Colonic mucosa (tissue), 4 donors: ENCODE measurements at places on chromosomes 2 and 18. TPM values are rescaled to one million over a fixed set of nuclear protein-coding genes. Genes with fewer than 3 reads are reported as not detected.

GRCh38 chr2:237614151-237614720 is 13.2 kb upstream of the LRRFIP1 start:
- no peak for DNase-seq

GRCh38 chr2:4995466-4995865 is 696.7 kb upstream of the SOX11 start:
- no peak for DNase-seq

- no peak for DNase-seq
Measured at GRCh38 chr2:219633276-219634065, 6.0 kb downstream of the SLC4A3 start.

- no peak for DNase-seq
Measured at GRCh38 chr2:126385983-126386382, 270.0 kb upstream of the GYPC start.

DNA sequence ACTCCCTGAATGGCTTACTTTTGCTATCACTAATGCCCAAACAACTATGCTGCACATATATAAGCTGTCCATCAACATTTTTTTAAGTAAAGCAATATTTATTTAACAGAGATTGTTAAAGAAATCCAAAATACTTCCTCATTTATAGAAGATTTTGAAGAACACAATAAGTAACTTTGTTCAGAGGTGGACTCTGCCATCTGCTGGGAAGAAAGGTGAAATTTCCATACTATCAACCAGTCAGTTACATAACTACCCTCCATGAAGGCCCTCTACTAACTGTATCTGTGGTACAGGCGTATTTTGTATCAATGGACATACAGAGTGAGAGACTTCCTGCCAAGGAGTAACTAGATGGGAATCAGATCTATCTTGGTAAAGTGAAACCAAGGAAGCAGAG is 106.0 kb downstream of the DTNB start:
- DNase-seq = no peak

DNA sequence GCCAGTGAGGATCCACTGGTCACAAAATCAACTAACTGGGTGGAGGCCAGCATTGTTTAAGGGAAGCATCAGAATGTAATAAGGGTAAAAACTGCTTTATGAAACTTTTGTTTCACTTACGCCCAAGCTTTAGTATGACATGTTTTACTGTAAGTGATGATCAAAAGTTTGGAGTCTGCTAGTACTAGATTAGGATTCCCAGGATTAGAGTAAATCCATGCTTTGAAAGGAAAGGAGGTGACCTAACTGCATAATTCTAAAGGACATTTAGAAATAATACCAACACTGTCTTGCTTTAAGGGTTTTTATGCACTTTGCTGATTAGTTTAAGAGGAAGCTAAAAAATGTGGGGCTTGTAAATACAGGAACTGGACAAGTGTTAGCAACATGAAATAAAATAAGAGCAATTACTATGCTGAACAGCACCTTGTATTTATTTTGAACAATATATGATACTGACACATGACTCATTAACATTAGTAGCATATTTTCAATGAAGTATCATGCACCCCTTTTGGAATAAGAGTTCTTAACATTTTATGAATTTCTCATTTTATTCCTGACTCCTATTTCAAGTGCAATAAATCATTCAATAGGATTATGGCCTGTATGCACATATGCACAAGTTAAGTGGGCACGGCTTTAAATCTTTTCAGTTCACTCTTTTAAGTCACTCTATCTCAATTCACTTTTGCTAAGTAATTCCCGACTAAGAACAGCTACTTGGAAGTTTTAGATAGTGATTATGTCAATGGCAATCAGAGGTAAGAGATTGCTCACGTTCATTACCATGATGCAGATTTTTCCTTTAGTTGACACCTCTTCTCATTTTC is 62.5 kb downstream of the STK39 start:
- DNase-seq = no peak

DNA sequence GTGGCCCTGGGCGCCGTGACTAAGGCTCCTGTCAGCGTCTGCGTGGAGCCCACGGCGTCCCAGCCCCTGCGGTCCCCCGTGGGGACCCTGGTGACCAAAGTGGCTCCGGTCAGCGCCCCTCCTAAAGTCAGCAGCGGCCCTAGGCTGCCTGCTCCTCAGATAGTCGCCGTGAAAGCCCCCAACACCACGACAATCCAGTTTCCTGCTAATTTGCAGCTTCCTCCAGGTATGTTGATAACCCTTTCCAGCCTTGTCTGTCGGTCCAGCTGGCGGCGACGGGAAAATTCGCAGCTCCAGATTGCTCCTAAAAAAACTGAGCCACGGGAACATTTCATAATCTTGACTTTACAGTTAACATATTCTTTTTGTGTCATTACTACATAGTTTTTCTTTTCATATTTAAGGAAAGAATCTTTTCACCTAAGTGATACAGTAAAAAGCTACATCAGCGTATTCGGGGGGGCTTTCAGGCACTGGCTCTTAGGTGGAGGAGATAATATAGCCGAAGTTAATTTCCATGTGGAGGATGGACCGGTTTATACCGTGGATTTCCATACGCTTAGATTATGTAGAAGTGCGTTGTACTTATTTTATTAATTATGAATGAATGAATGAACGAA is 916 bp downstream of the TAF4B start:
- peak; percentile 33 for DNase-seq

GRCh38 chr2:86028766-86029381 is 76.8 kb downstream of the POLR1A start:
- DNase-seq = no peak

DNA sequence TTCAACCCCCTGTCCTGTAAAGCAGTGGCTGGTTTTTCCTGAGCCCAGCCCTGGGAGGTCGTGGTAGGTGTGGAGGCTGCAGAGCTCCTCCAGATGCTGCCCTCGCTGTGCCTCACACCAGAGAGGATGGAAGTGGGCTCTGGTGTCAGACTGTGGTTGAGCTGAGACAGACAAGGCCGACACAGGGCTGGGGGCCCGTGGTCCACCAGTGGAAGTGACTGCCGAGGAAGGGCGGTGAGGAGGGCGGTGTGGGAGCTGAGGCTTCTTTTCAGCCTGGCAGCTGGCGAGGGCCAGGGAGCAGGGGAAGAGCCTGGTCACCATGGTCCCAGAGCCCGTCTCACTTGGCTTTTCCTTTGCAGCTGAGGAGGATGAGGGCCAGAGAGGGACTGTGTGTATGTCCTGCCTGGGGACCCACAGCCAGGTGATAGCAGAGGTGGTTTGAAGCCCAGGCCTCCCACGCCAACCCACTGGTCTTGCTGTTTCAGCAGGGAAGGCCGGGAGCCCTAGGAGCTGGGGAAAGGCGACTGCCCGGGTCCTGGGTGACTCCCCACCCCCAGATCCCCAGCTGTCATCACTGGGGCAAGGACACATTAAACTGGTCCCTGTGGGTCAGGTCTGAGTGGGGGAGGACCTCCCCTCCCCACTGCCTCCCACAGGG is 8.5 kb downstream of the SFTPB start:
- DNase-seq = no peak

- no peak for DNase-seq
Measured at GRCh38 chr18:44818668-44819403, 138.1 kb downstream of the SETBP1 start.

- peak; percentile 46 for DNase-seq
Measured at GRCh38 chr18:58669731-58670378, 1.4 kb upstream of the MALT1 start.

DNA sequence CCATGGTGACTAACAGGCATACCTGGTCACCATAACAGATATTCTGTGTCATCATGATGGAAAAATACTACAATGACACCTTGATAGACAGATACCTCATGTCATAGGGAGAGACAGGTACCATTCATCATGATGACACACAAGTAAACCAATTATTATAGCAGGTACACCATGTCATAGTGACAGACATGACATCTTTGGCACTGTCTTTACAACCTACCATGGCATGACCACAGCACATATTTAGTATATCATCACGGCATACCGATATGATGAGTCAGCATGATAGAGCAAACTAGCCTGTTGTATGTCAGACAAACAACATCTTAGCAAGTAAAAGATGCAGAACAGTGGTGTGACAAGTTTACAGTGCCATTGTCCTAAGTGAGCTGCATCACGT is 101.3 kb upstream of the KLHL29 start:
- no peak for DNase-seq

GRCh38 chr2:239324456-239324855 is 76.4 kb downstream of the HDAC4 start:
- no peak for DNase-seq

DNA sequence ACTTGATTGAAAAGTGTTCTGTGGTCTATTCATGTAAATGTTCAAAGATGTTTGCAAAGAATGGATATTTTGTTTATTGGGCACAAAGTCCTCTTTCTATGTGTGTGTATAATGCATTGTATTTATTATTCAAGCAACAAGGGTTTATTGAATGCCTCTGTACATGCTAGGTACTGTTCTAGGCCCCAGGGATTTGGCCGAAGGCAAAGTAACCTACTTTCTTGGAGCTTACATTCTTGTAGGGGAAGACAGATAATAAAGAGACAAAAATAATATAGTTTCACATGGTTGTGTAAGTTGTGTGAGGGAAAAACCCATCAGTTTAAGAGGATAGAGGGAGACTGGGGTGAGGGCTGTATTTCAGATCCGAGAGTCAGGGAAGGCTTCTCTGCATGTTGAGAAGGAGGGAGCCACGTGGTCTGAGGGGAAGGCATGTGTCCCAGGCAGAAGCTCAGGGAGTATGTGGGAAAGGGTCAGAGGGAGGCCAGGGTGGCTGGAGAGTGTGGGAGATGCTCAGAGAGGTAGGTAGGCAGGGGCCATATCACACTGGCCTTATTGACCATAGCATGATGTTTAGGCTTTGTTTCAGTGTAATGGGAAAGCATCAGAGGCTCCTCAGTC is 40.4 kb upstream of the GPR155 start:
- no peak for DNase-seq

Gene EGR4
- total RNA-seq = not detected

Gene IL1RL2
- 1.9 TPM for total RNA-seq

Gene IGFBP5
- 68.2 TPM for total RNA-seq

Gene SP140
- total RNA-seq = 2.2 TPM
